ENCODE measurements at places on chromosomes 1 and 21.

DNA sequence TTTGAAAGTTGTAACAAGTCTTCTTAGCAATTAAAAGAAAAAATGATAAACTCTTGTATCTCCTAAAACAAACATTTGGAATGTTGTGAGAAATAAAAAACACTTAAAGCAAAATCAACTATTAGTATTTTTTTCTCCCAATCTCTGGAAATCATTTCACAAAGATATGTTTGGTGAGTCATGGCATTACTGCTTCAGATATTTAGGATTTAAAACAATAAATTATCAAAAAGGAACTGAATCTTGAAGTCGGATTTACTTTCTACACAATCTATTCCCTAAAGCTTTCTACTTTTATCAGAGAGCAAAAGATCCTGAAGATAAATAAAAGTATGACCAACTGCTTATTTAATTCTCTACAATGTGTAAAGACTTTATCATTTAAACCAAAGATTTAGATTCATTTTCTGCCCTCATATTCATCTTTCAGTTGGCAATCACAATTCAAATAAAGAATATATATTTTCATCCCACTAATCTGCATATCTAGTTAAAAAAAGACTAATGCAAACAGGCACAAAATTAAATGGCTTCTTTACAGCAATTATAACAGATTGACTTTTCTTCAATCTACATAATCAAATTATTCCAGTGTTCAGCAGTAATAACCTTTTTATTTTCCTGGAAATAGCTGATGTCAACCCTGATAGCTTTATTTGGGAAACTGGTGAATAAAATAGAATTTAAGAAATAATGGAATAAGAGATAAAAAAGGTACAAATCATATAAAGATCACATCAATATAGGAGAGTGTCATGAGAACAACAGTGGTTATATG, 230.0 kb downstream of the COP1 start:
- DNase-seq, result no peak

DNA sequence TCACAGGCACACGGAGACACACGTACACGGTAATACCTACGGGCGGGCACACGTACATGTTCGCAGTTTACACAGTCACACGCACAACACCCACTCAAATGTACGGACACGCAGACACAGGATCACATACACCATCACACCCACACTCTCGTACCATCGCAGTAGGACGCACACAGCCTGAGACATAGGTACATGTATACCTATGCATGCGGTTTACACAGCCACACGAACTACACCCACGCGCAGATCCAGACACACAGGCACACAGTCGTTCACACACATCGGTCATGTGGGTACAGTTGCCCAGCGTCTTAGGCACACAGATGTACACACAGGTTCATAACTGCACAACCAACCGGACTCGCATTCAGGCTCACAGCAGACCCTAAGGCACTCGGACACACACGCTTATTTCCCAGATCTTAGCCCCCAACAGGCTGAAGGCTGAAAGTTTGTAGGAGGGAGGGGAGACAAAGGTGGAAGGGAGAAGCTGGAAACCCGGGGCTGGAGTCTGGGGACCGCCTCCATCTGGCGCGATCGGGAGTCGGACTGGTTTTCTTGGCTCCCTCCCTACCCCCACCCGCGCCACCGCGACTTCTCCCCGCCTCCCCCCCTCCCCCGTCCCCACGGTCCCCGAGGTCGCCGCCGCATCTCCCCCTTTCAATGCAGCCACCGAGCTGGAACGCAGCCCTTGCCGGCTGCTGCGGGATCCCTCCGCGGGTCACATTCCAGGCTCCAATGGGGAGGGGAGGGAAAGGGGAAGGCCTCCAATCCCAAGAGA, 51.9 kb upstream of the SYNC start:
- DNase-seq, result no peak

GRCh38 chr1:236351875-236352573, 42.1 kb upstream of the EDARADD start:
- no peak for DNase-seq

DNA sequence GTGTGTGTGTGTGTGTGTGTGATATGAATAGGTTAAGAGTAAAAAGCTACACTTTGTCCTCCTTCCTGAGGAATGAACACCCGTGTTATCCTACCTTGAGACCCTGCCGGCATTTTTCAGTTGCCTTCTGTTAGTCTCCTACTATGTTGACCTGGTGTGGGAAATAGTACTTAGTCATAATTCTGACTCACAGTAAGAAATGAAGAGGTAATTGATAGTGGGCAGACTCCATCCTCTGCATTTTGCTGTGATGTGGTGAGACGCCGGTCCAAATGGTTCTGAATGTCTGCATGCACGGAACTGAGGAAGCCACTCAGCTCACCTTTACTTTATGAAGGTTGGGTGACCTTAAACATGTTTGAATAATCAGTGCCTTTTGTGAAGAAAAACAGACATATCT, 12.6 kb downstream of the CD101 start:
- DNase-seq, result no peak

DNA sequence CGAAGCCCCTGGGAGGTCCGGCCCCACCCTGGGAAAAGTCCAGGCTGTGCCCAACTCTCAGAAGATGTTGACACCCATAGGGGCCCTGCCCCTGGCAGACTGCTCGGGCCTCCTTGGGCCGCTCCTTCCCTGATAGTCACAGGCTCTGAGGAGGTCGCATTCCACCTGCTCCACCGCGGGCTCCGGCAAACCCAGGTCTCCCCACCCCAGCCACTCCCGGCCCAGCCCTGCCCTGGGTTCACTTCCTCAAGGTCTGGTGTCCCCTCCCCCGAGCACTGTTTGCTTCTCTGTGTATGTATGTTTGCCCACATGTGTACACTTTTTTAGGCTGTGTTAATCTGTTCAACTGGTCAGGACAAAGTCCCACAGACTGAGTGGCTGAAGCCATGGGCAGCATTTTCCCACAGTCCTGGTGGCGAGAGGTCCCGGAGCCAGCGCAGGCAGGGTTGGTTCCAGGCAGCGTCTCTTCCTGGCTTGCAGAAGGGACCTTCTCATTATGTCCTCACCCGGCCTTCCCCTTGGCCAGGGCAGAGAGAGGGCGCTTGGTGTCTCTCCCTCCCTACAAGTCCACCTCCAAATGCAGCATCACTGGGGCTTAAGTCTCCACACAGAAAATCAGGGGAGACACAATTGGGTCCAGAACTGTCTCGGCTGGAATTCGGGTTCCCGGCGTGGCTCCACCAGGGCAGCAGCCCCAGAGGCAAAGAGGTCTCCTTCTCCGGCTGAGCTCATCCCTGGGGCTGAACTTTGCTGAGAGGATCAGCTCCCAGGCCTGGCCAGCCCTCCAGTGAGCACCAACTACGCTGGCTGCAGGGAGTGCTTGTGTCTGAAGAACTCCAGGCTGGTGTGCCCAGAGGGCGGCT, 10.5 kb upstream of the PRXL2B start:
- DNase-seq, result no peak

DNA sequence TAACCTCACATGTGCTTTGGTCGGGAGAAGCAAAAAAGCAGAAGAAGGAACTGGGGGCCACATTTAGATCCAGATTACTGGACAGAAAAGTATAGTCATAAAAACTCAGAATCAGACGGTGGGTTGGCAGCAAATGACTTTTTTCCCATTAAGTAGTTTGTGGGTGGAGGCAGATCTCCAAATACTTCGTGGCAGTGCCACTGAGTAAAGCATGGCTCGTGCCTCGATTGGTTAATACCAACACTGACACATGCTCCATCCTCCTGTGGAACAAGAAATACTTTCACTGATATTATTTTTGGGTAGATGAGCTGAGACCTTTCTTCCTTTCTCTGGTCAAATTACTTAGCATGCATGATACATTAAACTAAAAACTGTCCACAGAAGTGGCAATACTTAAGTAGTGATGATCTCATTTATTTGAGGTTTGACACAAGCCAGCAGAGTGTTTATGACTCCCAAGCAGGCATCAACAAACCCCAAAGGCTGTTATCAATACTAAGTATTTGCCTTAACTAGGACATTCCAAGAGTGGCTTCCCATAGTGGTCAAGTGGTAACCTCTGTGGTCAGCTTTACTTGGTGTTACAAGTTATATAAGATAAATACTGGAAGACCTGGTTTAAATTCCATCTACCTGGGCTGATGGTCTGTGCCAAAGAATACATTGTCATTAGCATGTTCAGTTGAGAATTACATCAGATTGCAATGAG, 500.0 kb upstream of the RUNX1 start:
- no peak for DNase-seq

DNA sequence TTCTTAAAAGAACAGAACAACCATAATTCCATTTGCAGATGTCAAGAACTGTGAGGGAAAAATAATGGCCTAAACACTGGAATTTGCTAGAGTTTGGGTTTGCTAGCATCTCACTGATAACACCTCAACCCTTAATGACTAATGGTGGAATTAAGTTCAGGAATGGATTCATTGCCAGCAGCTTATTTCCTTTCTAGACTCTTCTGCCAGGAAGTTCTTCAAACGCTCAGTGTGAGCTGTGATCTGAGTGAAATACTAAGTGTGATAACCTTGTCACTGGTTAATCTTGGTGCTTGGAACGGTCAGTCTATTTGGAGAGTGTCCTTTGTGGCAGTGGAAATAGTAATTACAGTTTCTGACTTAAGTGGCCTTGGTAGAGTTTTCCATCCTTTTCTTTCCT, 21.6 kb upstream of the PLEKHM2 start:
- DNase-seq, result no peak
